ENCODE measurements at places on chromosomes 6 and 20.
A peak's percentile ranks its signal among the peaks of the same experiment; 100 is the strongest.

GRCh38 chr20:750801-751200, 17.5 kb downstream of the SLC52A3 start:
- DNase-seq, result peak; percentile 43

GRCh38 chr6:56595490-56596122, 47.1 kb downstream of the DST start:
- DNase-seq, result peak; percentile 86

- DNase-seq, result peak; percentile 89
Observed at GRCh38 chr6:130503146-130503545, 137.3 kb downstream of the TMEM200A start.

- no peak for DNase-seq
Observed at GRCh38 chr20:47675190-47676142, 109.8 kb downstream of the SULF2 start.

GRCh38 chr20:45036044-45036755, 64.7 kb downstream of the KCNS1 start:
- DNase-seq, result peak; percentile 76

GRCh38 chr6:684831-685636, 7.9 kb downstream of the EXOC2 start:
- DNase-seq, result peak; percentile 23

- no peak for DNase-seq
Observed at GRCh38 chr6:11791354-11792107, 12.9 kb upstream of the ADTRP start.

- DNase-seq, result no peak
Observed at GRCh38 chr6:15800841-15801617, 138.2 kb upstream of the DTNBP1 start.

- no peak for DNase-seq
Observed at GRCh38 chr6:133456944-133457343, 215.8 kb downstream of the EYA4 start.

- DNase-seq, result no peak
Observed at GRCh38 chr20:24830649-24831048, 118.4 kb upstream of the CST7 start.

DNA sequence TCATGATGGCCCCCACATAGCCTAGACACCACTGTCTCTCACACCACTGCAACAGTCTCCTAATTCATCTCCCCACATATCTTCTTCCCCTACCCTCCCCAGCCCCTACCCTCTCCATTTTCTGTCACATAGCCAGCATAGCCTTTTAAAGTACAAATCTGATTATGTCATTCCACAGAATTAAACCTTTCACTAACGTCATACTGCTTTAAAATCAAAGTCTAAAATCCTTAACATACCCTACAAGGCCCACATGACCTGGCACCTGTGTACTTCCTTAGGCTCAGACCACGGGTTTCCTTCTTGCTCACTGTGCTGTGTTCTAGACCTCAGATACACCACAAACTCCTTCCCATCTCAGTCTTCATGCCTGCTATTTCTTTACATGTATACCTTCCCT, 5.9 kb downstream of the OSTM1 start:
- no peak for DNase-seq

DNA sequence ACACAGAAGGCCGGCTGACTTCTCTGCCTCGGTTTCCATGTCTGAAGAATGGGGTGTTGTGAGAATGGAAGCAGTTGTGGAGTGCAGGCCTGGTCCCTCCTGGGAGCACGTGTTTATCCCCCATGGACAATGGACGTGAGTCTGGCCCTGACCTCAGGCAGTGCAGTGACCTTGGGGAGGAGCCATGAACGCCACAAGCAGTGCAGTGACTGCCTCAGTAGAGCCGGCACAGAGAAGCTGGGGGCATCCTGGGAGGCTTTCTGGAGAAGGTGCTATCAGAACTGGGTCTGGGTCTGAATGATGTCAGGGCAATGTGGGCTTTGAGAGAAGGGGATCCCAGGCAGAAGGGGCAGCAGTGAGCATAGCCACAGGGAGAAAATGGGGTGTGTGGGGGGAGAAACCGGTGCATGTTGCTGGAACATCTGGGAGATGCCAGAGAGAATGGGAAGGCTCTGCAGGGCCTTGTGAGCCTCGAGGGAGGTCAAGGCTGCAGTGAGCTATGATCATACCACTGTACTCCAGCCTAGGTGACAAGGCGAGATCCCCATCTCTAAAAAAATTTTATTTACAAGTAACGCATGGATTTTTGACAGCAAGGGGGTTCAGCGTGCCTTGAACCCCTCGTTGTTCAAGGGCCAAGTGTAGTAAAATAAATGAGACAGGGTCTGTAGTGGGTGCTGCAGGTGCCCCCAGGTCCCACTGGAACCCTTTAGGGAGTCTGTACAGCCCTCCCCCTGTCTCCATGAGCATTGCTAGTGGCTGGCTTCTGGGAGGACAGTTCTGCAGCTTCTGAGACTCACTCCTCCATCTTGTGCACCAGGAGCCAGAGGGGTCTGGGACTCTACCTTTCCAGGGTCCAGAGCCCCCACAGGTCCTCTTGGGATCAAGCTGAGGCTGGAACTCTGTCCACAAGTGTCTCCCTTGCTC, 27.0 kb upstream of the ZBP1 start:
- DNase-seq, result no peak

DNA sequence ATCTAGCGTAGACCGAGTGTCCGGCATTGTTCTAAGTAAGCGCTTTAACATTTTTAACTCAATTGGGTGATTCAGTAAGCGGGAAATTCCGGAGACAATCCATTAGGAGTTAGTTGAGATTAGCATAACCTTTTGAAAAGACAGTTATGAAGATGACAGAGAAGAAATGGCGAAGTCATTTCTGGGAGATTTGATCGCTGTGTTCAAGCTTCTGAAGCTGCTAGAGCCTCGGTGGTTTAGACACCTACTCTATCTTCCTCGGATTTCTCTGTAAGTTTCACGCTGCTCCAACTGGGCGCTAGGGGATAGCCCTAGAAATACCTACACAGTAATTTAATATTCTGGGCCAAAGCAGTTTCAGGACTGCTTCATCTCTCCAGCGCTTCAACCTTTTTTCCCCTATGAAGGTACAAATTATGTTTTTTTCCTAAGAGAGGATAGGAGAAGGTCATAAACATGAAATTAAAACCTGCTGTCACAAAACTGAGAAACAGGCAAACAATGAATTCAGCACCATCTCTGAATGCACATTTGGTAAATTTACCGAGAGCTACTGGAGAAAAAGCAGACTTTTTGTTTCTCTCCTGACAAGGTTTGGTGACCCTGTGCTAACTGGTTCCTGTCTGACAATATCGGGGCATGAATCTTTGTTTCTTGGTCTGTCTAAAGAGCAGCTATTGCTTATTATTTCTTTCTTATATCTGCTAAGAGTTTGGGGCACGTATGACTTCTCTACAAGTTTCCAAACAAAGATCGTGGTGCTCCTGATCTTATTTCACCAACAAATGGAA, 22.4 kb downstream of the ZNF311 start:
- peak; percentile 89 for DNase-seq

DNA sequence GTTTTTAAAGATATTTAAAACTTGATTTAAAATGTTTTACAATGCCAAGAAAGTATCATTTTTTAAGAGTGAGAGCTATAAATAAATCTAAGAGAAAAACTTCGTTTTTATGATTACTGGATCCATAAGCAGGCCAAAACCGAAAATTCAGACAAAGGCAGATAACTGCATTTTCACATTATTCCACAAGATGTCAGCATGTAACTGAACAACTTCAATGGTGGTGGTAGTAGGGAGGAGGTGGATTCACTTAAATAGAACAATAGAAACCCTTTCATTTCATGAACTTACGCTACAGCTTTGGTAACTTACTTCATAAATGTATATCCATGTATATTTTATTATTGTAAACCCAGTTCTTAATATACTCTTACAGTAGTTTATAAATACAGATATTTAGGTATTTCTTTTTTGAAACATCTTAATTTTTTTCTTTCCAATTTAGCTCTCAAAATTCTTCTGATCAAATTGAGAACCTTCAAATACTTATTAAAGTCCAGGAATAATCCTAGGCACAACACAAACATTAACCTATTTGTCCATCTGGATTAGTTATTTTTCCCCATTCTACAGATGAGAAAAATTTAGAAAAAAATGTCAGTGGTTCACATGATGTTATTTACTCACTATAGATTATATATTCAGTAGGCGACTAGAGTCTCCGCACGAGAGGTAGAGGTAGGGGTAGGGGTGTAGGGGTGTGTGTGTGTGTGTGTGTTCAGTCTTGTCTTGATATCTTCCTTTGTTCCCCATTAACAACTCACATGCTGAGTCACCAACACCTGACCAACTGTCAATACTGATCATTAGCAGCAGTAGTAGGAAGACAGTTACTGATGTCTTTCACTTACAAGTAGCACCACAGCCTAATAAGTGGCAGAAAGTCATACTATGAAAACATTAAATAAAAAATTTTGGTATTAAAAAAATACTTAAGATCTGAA, 111.5 kb downstream of the ARHGAP18 start:
- DNase-seq, result peak; percentile 93

DNA sequence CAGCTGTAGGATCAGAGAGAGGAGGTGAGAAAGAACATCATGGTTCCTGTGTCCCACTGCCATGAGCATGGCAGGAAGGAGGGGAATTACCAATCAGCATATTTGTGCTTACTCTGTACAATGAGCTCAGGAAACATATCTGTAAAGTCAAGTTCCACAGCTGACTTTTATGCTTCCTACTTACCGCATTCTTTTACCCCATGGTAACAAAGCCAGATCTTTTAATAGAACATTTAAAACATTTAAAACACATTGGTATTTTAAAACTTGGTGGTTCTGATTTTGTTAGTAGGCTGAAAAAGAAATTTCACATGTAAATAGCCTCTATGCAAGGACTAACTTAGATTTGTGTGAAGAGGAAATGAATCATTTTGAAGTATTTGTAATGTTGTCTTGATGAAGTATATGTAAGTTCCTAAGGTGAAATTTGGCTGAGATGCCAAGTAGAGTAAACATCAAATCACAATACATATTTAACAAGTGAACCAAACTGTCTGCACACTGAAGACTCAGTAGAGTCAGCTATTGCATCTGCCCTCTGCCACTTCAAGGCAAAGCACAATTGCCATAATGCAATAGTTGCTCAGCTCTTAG, 114.7 kb downstream of the GJA10 start:
- no peak for DNase-seq

- DNase-seq, result peak; percentile 66
Observed at GRCh38 chr6:120938164-120938875, 396.0 kb downstream of the TBC1D32 start.

- no peak for DNase-seq
Observed at GRCh38 chr6:166705069-166705468, 78.0 kb upstream of the RPS6KA2 start.

GRCh38 chr6:36729161-36729524, 31.5 kb downstream of the RAB44 start:
- no peak for DNase-seq

DNA sequence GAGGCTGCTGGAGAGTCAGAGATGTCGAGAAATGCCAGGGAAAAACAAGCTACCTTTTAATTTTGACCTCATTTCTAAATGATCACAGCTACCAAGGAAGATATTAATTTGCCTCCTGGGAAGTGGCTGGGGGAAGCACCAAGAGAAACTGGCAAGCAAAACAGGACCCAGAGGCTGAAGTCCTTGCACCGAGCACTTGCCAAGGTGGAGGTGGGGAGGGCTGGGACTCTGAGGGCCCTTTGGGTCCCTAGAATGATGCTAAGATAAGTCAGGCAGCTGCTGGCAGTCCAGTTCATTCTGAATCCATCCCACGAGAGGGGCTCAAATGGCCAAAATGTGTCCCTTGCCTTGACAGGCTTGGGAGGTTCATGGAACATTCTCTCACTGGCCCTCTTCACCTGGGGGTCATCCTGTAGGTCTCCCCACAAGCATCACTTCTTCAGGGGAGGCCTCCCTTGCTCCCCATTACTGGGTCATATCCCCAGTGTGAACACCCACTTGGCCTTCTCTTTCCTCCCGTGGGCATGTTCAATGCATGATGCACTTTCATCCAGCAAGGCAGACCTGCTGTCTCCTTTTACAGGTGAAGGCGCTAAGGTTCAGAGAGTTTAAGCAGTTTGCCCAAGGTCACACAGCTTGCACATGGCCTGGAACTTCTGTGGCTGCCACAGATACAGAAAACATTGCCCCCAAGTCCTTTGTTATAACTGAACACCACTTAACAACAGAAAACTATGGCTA, 39.1 kb upstream of the BLCAP start:
- no peak for DNase-seq

DNA sequence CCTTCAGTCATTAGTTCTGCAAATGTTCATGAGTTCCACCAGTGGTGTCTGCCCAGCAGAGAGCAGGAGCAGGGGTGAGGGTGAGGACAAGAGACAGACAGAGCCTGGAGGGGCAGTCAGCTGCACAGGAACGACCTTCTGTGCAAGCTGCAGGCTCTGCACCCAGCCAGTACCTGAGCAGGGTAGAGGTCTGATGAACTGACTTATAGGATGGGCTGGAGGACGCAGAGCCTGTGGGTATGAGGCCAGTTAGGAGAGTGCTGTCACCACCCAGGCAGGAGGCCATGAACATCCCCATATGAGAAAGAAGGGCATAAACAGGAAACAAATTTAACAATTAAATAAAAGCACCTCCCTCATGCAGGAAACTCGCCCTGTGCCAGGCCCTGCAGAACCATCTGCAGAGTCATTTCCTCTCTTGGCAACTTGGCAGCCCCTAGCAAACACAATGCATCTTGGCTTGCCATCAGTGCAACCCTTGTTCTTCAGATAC, 17.9 kb downstream of the C6orf15 start:
- DNase-seq, result no peak

GRCh38 chr20:10663756-10664155, 10.0 kb downstream of the JAG1 start:
- DNase-seq, result no peak

- no peak for DNase-seq
Observed at GRCh38 chr6:14202947-14203346, 85.4 kb downstream of the CD83 start.

GRCh38 chr6:22582417-22583205, 13.2 kb downstream of the HDGFL1 start:
- DNase-seq, result no peak

GRCh38 chr6:72740135-72740534, 118.3 kb downstream of the KCNQ5 start:
- no peak for DNase-seq

- DNase-seq, result peak; percentile 98
Observed at GRCh38 chr6:126195625-126196236, 144.2 kb upstream of the CENPW start.

DNA sequence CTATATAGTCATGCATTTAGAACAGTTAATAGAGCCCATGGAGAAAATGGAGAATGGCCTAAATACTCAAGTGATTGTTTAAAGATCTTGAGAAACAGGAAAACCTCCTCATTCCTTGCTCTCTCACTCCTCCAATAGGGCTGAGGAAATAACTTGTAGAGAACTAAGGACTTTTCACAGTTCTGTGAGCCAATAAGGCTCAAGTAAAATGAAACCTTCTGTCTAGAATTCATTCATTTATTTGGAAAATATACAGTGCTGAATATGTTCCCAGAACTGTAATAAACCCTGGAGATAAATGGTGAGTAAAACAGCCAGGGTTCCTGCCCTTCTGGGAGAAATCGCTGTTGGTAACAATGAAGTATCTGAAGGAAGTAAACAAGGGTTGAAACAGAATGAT, 35.3 kb downstream of the ELOVL2 start:
- DNase-seq, result no peak

- no peak for DNase-seq
Observed at GRCh38 chr6:42818416-42818815, 36.6 kb downstream of the BICRAL start.

- DNase-seq, result no peak
Observed at GRCh38 chr6:40437631-40438030, 149.5 kb downstream of the LRFN2 start.

All from OCI-M1 (cell line).